GDM1 (cell line): ENCODE measurements at places on chromosomes 5 and 9.

DNA sequence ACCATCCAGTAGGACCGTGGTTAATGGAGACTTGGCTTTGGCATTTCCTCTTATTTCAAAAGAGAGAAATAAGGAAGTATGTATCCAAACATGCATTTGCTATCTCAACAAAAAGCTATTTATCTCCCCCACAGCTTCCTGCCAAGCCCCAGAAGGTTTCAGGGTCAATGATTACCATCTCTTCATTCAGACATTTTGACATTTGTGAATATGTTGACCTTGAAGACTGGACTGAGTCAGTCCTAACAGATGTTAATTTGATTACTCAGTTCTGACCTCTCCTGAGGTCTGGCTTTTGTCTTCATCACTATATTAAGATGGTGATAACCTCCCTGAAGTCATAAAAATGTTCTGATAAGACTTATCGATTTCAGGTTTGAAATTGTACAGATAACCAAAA, 479.4 kb downstream of the AGTPBP1 start:
- DNase-seq = no peak

- DNase-seq = no peak
These were observed 56.2 kb downstream of the MAP1B start for GRCh38 chr5:72163349-72163983.

DNA sequence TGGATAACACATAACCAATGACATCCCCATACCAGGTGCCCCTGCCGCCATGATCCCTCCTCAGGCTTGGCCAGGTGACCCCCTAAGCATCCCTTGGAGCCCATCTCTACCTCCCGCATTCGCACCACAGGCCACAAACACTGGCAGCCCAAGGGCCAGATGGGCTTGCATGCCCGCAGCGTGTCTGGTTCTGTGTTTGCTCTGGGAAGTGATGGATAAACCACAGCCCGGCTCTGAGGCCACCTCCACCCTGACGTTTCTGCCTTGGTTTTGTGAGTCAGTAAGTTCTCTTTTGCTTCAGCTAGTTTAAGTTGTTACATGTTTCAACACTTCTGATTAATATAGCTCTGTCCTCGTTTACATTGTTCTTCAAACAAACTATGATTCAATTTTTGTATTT, 172.4 kb upstream of the PHYKPL start:
- peak; percentile 18 for DNase-seq

DNA sequence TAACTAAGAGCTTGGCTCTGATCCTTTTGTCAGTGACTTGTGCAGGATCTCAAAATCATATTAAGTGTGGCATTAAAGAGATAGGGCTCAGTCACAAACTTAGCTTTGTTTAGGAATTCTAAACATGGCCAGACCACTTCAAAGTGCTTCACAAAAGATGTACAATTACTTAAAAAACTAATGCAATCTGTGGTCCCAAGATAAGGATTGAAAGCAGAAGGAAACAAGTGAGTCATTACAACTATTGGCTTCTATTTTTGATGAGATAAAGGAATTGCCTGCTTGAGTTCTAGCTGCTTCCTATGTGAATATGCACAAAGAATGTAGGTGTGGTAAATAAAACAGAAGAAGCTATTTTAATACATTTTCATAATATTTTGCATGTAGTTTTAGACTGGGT, 44.9 kb upstream of the SLC12A2 start:
- DNase-seq = peak; percentile 51

DNA sequence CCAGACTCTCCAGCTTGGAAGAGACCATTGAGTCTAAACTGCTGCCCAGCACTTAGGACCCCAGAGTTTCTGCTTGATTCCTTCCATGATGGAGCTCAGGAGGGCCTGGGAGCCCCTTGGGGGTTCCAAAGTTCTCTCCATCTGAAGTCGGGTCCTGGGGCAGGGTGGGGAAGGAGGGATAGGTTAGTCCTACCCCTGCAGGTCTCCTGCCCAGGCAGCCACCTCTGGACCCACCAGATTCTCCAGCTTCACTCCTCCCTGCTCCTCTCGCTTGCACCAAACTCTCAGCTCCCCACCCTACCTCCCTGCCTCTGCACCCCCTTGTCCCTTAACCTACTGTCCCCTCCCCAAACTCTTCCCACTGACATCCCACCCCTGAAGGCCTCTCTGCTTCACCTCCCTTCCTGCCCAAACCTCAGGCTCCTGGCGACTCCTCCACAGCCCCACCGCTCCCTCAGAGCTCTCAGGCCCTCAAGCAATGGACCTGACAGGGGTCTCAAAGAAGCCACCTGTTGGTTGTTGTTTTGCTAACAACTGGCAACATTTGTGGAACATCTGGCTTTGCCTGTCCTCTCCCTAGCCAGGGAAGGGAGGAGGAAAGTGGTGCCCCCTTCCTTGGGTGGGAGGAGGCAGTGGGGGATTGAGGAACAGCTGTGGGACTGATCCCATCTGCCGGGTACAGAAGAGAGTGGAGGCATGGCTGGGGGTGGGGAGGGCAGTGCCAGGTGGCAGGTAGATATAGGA, 137.5 kb downstream of the RGS3 start:
- DNase-seq = no peak

- DNase-seq = no peak
These were observed 44.0 kb upstream of the XPA start for GRCh38 chr9:97740848-97741821.

DNA sequence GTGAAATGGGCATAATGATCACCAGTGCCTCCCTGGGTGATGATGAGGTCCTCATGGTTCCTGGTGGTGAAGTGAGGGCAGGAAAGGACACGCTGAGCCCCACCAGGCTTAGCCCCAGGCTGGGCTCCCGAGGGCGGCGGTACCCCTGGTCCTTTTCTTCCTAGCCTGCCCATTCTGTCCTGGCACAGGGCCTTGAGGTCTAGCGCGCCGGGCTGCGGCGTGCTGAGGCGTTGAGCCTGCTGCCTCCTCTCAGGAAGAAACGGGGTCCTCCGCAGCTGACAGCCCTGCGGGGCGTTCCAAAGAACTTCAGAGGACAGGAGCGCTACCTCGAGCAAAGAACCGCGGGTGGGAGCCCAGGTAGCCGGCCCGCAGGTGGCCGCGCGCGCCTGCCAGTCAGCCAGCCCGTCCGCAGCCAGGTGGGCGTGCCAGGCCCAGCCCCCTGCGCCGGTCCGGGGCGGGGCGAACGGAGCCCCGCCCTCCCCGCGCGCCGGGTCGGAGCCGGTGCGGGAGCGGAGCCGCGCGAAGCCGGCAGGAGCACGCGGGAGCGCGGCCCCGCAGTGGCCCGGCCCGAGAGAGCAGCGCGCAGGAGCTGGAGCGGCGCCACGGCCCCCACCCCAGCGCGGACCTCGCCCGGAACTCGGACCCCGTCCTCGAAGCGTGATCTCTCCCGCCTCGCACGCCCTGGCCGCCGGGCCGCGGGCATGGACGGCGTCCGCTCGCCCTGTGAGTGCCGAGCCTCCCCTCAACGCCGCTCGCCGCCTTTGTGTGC, at the start of gene WNK2:
Gene WNK2 (plus strand): TSS at position 477 of the 769 bp plus-strand sequence. CDS start 791 bp downstream, outside the sequence.
- DNase-seq = no peak

GRCh38 chr5:179797741-179798140, 4.0 kb downstream of the LTC4S start:
- no peak for DNase-seq

GRCh38 chr9:79014929-79015699, 556.7 kb upstream of the TLE4 start:
- DNase-seq = no peak

DNA sequence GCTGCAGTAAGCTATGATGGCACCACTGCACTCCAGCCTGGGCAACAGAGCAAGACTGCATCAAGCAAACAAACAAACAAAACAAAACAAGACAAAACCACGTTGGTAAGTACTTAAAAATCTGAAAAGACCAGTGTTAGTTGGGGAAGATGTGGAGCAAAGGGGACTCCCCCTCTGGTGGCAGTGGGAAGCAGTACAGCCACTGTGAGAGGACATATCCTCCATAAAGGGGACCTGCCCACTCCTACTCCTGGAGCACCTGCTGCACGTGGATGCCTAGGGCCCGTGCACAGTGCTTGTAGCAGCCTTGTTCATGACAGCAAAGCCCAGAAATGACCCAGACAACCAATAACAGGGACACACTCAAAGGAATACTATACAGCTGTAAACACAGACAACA, 17.0 kb upstream of the IPPK start:
- DNase-seq = no peak

DNA sequence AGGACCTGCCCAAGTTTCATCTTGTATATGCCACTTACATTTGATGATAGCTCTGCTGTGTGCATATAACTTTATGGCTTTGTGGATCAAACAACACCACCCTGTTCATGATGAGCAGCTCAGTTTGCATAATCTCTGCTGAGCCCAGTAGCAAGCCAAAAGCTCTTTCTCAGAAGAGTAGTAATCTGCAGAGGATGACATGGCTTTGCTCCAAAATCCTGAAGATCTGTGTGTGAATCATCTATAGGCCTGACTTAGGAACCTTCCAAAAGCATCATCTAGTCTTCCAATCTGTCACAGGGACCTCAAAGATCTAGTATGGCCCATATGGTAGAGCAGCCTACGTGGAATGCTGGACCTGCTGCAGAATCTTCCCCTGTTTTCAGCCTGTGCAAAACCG, 394.6 kb downstream of the PSAT1 start:
- DNase-seq = no peak
